BJ (cell line): ENCODE measurements at places on chromosomes 6 and 20. TPM values are rescaled to one million over a fixed set of nuclear protein-coding genes. Genes with fewer than 3 reads are reported as not detected.

Gene PRDM13
- not detected in 2 replicates for polyA plus RNA-seq

Gene SOX12
- polyA plus RNA-seq: 3.6 TPM in 2 replicates

Gene BTNL2
- not detected in 2 replicates for polyA plus RNA-seq

Gene ARMH2
- polyA plus RNA-seq: not detected in 2 replicates

Gene AHI1
- 7.9 and 15.8 TPM in 2 replicates for polyA plus RNA-seq

Gene ADGB
- polyA plus RNA-seq: not detected in 2 replicates

Gene CYP24A1
- 0.07 and 0.10 TPM in 2 replicates for polyA plus RNA-seq

Gene KCNG1
- polyA plus RNA-seq: 13.2 and 18.2 TPM in 2 replicates

- no peak for DNase-seq
Measured at GRCh38 chr20:56400001-56400640, 7.7 kb downstream of the CSTF1 start.

GRCh38 chr6:159695984-159696383 lies 2.9 kb upstream of the SOD2 start:
- no peak for DNase-seq

DNA sequence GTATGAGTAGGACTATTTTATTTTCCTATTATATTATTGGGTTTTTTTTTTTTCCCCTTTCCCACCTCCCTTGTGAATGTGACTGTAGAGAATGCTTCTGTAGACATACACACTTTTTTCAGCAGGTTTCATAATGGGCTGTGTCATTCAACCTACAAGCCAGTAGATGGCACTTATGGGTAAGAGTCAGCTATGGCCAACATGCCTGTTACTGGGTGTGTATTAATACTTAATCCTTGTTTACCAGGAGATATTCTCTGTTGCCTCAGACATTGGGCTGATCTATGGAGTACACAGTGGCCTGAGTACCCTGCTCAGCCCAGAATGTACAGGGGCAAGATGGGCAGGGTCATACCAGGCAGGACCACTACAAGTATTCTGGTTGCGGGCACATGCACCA lies 382.5 kb downstream of the EPHA7 start:
- no peak for DNase-seq

GRCh38 chr20:32792316-32792715 lies 27.4 kb upstream of the MAPRE1 start:
- no peak for DNase-seq

- DNase-seq: no peak
Measured at GRCh38 chr20:56088375-56088774, 83.1 kb upstream of the CBLN4 start.

GRCh38 chr6:151627689-151628444 lies 134.1 kb downstream of the CCDC170 start:
- DNase-seq: no peak

GRCh38 chr20:41426086-41426830 lies 59.6 kb upstream of the EMILIN3 start:
- DNase-seq: no peak

DNA sequence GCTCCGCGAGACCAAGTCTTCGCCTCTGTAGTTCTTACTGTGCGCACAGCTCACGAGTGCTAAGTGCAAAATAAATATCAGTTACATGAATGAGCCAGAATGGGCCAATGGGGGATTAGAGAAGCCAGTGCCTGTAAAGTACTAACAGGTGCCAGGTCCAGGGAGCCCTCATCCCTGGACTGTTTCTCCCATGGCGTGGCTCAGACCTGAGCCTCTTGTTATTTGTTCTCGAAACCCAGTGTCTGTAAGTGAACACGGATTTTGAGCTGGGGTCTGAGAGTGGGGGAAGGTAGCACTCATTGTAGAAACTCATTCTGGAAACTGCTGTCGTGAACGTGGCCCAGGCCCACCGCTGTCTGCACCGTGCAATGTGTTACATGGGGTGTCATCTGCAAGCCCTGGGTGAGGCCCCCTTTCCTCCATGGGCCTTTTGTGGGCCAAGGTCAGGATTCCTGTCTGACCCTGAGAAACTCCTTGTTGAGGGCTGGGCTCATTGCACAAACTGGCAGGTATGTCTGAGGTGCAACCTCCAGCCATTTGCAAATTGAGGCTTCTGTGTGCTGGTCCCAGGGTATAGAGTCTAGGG lies 154.7 kb downstream of the SYCP2 start:
- DNase-seq: no peak

GRCh38 chr6:129894921-129895320 lies 33.8 kb upstream of the TMEM244 start:
- peak; percentile 3 for DNase-seq

DNA sequence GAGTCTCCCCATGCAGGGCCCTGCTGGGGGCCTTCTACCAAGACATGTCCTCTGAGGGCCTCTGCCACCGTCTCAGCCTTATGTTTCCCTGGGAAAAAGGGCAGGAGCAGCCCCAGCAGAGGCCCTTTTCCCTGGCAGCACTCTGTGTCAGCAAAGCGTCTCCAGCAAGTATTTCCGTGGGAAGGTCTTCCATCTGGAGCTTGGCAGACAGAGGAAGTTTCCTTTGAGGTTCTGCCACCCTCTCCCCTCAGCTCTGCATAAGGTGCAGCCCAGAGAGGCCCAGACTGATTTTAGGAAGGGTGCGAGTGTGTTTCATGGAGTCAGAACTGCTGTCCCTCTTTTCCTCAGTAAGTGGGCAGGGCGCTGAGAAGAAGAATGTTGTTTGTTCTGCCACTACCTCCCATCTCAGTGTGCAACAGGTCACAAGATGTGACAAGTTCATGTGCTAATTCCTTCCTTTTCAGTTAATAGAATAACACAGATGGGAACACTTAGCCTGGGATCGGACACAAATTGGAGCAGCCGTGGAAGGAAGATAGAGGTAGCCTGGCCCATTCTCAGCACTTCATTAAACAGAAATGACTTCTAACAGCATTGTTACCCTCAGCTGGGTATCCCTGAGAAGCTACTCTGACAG lies 784.4 kb downstream of the MAFB start:
- no peak for DNase-seq

DNA sequence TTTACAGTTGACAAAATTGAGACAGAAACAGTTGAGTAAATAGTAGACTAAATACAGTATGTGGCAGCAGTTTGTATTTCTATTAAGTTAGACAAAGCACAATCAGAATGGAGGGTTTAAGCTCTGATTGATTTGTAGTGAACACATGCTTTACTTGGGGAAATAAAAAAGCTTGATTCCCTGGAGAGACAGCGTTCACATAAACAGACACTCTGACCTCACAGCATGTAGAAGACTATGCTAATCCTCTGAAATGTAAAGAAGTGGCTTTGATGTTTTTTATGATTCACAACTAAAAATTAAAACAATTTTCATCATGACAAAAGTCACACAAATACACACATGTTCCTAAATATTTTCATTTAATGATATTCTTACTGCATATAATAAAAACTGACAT lies 126.9 kb upstream of the FAM83B start:
- no peak for DNase-seq

GRCh38 chr6:29964518-29964886 lies 22.2 kb downstream of the HLA-A start:
- no peak for DNase-seq

DNA sequence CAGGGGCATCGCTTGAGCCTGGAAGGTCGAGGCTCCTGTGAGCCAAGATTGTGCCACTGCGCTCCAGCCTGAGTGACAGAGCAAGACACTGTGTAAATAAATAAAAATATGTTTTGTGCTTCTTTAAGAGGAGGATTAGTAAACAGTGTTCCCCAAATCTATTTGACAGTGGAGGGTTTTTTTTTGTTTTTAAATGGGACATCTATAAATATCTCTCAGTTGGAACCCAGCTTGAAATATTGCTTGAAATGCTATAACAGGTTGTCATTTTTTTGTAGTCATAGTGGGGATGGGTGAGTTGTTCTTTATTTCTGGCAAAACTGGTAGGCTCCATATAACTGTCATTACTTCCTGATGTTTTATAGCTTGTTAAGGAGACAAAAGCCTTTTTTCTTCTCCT lies 54.3 kb downstream of the CARMIL1 start:
- DNase-seq: no peak

DNA sequence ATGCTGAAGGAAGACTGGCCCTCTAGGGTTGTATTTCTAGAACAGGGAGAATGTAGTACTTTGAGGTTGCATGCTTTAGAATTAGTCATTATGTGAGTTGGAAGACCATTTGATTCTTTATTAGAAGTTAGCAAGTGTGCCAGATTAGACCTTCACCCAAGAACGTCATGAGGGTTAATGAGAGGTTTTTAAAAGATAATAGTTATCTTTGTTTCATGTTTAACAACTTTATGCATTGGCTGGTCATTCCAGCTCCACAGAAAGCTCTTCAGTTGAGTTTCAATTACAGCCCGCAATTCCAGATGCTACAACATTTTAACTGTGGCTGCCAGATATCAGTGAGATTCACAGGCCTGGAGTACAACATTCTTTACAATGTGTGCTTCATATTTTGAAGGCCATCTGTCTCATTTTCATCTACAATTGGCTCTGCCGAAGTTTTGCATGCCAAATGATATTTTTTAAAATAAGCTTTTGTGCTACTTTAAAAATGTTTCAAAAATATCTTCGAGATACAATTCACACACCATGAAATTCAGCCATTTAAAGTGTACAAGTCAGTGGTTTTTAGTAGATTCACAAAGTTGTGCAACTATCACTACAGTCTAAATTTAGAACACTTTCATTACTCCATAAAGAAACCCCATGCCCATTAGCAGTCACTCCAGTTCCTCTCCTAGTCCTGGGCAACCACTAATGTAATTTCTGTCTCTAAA lies 61.1 kb upstream of the FBXO30 start:
- no peak for DNase-seq

GRCh38 chr20:21704408-21705385 lies 767 bp upstream of the PAX1 start:
- DNase-seq: no peak

DNA sequence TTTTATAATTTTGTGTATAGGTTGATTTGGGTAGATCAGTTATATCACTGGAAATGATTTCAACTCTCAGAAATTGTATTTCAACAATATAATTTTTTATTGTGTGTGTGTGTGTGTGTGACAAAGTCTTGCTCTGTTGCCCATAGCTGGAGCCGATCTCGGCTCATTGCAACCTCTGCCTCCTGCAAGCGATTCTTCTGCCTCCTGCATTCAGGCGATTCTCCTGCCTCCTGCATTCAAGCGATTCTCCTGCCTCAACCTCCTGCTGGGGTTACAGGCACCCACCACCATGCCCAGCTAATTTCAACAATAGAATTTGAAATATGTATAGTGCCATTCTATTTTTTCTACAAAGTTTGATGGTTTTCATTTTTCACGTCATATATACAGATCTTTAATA lies 24.1 kb downstream of the AFDN start:
- no peak for DNase-seq

- DNase-seq: no peak
Measured at GRCh38 chr20:33165416-33166055, 2.4 kb upstream of the BPIFA2 start.

DNA sequence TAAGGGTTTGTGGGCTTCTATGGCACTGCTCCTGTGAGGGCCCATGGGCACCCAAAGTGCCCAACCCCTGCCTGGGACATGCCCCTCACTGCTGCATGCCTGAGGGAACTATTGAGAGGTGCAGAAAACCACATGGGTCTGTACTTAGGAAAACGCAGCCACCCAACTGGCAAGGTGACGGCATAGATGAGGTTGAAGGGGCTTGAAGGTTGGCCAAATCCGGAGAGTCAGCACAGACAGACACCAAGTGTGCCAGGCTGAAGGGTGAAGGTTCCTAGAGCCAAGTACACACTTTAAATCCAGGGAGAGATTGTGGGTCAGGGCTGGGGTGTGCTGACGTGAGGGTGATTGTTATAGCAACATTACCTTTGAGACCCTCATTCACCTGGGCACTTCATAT lies 6.2 kb downstream of the BANF2 start:
- DNase-seq: no peak

DNA sequence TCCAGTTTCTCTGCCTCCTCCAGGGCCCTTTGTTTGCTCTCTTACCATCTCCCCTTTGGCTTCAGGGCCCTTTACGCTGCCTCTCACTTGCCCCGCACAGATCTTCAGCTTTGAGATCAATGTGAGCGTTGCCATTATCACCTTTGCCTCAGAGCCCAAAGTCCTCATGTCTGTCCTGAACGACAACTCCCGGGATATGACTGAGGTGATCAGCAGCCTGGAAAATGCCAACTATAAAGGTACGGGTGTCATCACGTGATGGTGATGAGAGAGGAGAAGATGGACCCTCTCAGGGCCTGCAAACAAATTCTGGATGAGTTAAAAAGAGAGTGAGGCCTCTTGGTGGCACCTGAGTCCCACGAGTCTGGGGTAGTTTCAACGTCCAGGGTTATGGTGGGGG lies 8.3 kb downstream of the C2 start:
- DNase-seq: no peak

GRCh38 chr6:63814459-63814858 lies 178.9 kb downstream of the PHF3 start:
- DNase-seq: no peak

DNA sequence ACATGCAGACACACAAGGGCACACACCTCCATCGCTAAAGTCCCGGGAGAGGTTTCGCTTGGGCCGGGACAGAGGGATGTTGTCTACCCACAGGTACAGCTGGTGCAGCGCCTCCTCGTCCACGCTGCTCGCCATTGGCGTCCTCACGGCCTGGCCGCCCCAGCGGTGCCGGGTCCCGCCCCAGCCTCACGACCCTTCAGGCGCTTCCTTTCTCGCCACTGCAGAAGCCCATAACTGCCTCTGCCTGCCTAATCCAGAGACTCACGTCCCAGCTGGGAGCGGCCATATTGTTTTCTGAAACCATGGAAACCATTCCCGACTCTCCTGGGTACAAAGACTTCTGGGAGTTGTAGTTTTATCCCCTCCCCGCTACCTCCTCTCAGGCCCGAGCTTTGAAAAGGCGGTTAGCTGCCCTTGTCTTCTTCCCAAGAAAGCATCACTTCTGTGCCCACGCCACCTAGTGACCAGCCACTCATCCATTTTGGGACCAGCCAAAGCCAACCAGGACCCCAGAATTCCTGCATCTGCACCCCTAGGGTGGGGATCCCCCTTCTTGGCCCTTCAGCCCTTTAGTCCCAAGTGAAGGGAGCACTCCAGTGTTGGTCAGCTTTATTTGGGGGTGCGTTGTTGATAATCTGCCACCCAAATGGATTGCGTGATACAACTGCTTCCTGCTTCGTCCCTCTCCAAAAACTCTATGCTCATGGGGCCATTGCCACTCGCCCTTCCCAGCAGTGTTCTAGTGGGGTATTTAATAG lies at the start of gene SPEF1:
Gene SPEF1 (minus strand): TSS at position 296 of the 758 bp plus-strand sequence. CDS start 161 bp downstream, at position 135.
- DNase-seq: peak; percentile 86

GRCh38 chr20:595330-596308 lies 14.5 kb downstream of the TCF15 start:
- no peak for DNase-seq

GRCh38 chr6:26389349-26389894 lies 6.5 kb downstream of the BTN2A2 start:
- DNase-seq: no peak

- no peak for DNase-seq
Measured at GRCh38 chr6:169406034-169406433, 152.4 kb upstream of the THBS2 start.

DNA sequence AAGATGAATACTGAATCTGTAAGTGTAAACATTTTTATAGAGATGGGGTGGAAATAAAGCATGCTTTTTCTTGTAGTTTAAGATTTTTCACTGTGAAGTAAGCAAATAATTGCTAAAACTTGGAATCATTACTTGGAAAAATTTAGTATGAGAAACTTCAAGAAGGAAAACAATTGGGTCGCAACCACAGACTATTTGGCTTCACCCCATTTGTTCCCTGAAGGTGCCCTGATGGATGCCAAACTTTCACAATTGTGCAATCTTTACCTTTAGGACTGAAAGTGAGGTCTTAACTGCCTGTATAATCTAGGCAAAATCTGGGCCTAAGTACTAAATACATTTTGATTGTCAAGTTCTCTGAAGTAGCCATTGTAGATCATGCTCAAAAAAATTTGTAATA lies 330.1 kb downstream of the HDGFL1 start:
- DNase-seq: no peak
